Panc1 (cell line): ENCODE measurements at places on chromosomes 12 and 14. TPM values are rescaled to one million over a fixed set of nuclear protein-coding genes. Genes with fewer than 3 reads are reported as not detected.
A peak's percentile ranks its signal among the peaks of the same experiment; 100 is the strongest.

Gene KRT6A
- not detected for total RNA-seq

Gene FGF6
- total RNA-seq: not detected

Gene FSCB
- not detected for total RNA-seq

Gene OLR1
- 0.74 TPM for total RNA-seq

Gene PLBD1
- 37.8 TPM for total RNA-seq

DNA sequence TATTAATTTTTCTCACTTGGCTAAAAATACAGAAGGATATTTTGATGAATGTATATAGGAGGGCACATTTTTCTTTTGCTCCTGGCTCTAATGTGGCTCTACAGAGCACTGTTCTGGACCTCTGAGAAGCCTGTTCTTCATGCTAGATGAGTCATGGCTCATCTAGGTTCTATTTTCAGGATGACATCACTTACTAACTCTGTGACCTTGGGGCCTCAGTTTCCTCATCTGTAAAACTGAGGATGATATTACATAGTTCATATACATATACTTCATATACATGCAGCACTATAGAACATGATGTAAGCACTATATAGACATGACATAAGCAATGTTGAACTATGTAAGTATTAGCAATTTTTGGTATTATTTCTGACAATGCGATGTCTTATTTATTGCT lies 35.8 kb downstream of the SOCS2 start:
- no peaks in the 10 kb centered on the region for H3K27me3 ChIP-seq
- no peaks in the 10 kb centered on the region for H3K36me3 ChIP-seq
- H3K27ac ChIP-seq: no peak overlapping the region
- DNase-seq: no peak

- no peaks in the 10 kb centered on the region for H3K4me1 ChIP-seq
- H3K4me3 ChIP-seq: no peak overlapping the region
- no peaks in the 10 kb centered on the region for H3K36me3 ChIP-seq
- H3K27me3 ChIP-seq: no peaks in the 10 kb centered on the region
- H3K27ac ChIP-seq: no peak overlapping the region
Measured at GRCh38 chr14:68416171-68416570, 376.7 kb downstream of the ZFP36L1 start.

DNA sequence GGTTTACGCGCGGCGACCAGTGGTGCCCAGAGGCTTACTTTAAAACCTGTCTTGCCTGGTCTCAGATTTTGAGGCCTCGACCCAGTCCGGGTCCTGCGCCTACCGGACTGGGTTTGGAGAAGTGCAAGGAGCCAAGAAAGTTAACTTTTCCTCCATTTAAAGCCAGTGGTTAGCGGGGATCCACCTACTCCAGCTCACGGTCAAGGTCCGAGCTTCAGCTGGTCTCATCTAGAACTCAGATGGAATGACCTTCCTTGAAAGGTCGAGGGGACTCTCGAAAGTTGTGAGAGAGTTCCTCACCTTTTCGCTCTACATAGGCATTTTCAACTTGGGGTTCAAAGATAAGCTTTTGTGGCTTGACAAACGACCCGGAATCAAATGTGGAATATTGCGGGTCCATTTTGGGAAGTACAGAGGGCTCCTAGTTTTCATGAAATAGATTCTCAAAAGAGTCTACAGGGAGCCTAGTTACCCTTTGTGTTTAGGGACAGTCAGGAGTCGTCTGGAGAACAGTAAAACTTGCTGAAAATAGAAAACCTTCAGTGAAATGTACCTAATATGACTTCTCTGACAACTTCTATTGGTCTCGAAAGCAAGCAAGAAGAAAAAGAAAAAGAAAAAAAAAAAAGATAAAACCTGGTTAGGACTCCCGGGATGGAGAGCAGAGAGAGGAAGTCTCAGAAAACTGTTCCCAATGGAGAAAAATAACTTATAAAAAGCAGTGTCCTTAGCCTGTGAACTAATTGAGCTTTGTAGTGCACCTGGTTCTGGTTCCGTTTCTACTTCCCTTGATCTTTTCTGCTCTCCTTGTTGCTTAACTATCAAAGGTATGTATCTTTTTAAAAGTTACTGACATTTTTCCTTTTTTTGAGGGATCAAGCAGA lies 1.4 kb downstream of the KCNMB4 start:
- H3K27me3 ChIP-seq: peaks cover 37% of the 10 kb centered on the region
- no peak for DNase-seq
- H3K4me1 ChIP-seq: no peaks in the 10 kb centered on the region
- H3K36me3 ChIP-seq: no peaks in the 10 kb centered on the region; the same call in 1 of the 2 replicates
- peak overlapping the region; percentile 52 for H3K4me3 ChIP-seq

GRCh38 chr12:54572881-54573280 lies 15.6 kb downstream of the PPP1R1A start:
- H3K4me3 ChIP-seq: no peak overlapping the region
- no peaks in the 10 kb centered on the region for H3K4me1 ChIP-seq
- H3K27me3 ChIP-seq: peaks cover 8% of the 10 kb centered on the region

DNA sequence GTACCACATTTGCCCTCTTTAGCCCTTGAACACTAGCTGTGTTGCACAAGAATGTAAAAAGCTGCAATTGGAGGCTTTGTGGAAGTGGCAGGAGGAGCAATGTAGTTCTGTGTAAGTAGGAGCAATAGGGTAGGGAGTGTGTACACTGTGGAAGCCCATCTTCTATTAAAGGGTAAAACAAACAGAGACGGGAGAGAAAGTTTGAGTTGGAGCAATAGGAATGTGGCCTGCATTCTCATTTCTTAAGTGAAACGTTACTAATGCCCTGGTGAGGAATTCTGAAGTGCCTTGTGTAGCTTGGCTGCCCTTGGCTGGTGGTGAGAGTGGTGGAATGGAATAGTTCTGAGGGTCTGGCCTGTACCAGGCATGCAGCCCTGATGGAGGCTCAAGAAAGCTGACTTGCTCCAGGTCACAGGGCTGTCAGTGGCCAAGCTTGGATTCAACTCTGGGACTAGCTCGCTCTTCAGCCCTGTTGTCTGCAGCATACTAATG lies 38.8 kb upstream of the ATP23 start:
- no peaks in the 10 kb centered on the region for H3K27me3 ChIP-seq
- no peak overlapping the region for H3K4me3 ChIP-seq
- DNase-seq: no peak
- H3K27ac ChIP-seq: no peak overlapping the region
- H3K36me3 ChIP-seq: no peaks in the 10 kb centered on the region

DNA sequence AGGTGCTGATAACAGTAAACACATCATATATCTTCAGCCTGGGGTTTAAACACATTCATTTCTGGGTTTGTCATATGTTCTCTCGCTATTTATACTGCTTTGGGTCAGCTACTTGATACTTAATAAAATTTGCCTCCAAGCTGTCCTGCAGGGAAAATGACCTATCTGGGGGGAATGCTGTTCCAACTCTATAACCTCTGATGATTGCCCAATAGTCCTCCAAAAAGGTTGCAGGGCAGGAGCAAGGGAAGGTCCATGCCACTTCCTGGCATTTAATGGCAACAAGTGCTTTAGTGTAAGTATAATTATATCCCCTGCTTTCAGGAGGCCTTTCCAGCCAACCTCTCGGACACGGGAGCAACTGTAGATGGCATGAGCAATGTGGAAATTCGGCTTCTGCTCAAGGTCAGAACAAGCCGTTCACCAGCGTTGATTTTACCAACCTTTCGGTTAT lies 198.0 kb upstream of the EEA1 start:
- H3K27me3 ChIP-seq: no peaks in the 10 kb centered on the region
- no peaks in the 10 kb centered on the region for H3K36me3 ChIP-seq
- no peak overlapping the region for H3K4me3 ChIP-seq
- no peak for DNase-seq

DNA sequence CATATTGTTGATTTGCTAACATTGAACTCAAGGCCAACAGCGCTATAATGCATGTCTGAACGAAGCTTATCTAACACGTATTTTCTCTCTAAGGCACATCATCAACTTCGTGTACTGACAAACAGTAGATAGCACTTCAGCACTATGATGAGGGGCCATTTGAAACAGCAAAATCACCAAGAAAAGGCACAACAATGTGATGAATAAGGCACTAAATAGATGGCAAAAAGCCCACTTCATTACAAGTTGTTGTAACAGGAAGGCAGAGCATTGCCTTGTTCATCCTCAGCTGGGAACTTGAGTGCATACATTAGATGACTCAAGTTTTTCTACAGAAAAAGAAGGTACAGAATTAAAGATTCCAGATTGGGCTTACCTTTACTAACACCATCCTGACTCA lies 75.2 kb downstream of the LIN7A start:
- no peak overlapping the region for H3K27ac ChIP-seq
- no peak for DNase-seq
- no peaks in the 10 kb centered on the region for H3K36me3 ChIP-seq
- no peaks in the 10 kb centered on the region for H3K4me1 ChIP-seq
- no peaks in the 10 kb centered on the region for H3K27me3 ChIP-seq
- no peak overlapping the region for H3K4me3 ChIP-seq

GRCh38 chr12:87200289-87200979 lies 828.8 kb downstream of the C12orf50 start:
- no peak overlapping the region for H3K4me3 ChIP-seq
- DNase-seq: no peak
- no peaks in the 10 kb centered on the region for H3K4me1 ChIP-seq
- H3K27ac ChIP-seq: no peak overlapping the region
- no peaks in the 10 kb centered on the region for H3K36me3 ChIP-seq

DNA sequence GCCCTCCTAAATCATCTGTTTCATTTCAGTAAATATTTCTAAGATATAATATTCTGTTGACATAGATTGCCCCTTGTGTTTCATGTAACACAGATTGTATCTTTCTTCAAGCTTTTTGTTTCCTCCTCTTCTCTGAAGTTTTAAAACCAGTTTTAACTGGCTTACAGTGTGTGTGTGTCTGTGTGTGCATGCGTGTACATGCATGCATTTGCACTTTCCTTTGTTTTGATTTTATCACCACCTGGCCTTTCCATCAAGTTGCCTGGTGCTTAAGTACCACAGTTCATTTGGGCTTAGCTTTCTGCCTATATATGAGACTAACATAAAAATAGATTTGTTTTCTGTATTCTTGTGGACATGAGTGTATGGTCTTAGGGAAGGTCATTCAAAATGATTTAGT lies 31.9 kb downstream of the ETNK1 start:
- no peaks in the 10 kb centered on the region for H3K27me3 ChIP-seq
- no peaks in the 10 kb centered on the region; the same call in 1 of the 2 replicates for H3K36me3 ChIP-seq
- no peak overlapping the region for H3K4me3 ChIP-seq
- H3K4me1 ChIP-seq: no peaks in the 10 kb centered on the region
- no peak for DNase-seq
